ENCODE measurements at places on chromosomes 1 and 21.

GRCh38 chr1:231106347-231106746, 55.5 kb upstream of the TRIM67 start:
- no peak for DNase-seq

GRCh38 chr1:6885426-6885825, 100.2 kb downstream of the CAMTA1 start:
- DNase-seq: no peak

DNA sequence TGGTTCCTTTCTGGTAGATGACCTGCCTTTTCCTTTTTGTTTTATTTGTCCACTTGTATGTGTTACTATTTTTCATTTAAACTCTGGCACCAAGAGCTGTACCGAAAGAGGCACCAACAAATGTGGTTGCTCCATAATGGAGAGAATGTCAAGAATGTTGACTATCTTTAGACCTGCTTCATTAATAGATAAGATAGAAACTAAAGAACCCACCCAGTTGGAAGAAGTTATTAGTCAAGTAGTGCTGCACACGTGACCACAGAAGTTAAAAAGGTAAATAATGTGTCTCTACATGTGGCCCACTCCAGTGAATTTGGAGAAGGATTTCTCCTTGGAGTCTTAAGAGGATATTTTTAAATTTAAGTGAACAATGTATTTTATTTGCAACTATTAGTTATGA, 9.3 kb downstream of the ATP1A1 start:
- DNase-seq: no peak

- DNase-seq: no peak
These were observed 31.1 kb upstream of the RGS8 start for GRCh38 chr1:182715531-182715930.

- no peak for DNase-seq
These were observed 9.9 kb upstream of the NCF2 start for GRCh38 chr1:183600136-183600535.

DNA sequence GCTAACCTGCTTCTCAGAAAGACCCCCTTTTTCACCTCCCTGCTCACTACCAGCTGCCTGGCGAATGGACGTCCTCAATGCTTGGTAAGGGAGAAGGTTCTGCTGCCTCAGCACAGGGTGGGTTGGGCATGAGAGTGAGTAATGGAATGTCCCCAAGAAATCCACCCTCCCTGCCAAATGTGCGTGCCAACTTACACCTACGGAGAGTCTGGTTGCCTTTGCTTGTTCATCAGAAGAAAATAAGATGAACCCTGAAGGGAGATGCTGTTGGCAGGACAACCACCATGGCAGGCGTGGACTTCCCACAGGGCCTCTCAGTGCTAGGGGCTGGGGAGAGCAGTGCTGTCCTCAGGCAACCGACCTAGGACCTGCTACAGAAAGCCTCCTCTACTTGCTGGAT, 106.0 kb downstream of the XCL2 start:
- no peak for DNase-seq

- DNase-seq: no peak
These were observed 15.1 kb downstream of the C1orf174 start for GRCh38 chr1:3884966-3885365.

Measured in stimulated activated CD4-positive, alpha-beta T cell treated with anti-CD3 and anti-CD28 coated beads, TNF-alpha, amount 100 ng/mL, for 1 hour (primary cell).